ENCODE measurements at places on chromosomes 7 and 10.

DNA sequence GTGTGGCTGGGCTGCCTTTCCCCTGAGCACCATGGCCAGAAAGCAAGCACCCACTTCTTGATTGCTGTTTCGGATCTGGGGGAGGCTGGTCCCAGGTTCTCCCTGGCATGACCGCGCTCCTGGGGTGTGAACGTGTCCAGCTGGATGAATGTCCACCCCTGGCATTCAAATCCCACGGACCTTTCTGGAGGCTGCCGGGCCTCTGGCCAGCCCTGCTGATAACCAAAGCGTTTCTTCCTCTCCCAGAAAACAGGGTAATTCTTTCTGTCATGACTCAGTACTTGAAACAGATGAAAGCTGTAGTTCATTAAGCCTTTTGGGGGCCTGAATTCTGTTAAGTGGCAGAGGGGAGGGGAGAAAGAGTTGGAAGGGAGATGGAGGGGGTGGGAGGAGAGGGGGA lies 73.1 kb upstream of the SAMD8 start:
- H3K27ac ChIP-seq: peak overlapping the region; percentile 53
- no peaks in the 10 kb centered on the region for H3K36me3 ChIP-seq
- peak; percentile 70 for DNase-seq
- no peaks in the 10 kb centered on the region for H3K27me3 ChIP-seq
- no peak overlapping the region for H3K4me3 ChIP-seq

DNA sequence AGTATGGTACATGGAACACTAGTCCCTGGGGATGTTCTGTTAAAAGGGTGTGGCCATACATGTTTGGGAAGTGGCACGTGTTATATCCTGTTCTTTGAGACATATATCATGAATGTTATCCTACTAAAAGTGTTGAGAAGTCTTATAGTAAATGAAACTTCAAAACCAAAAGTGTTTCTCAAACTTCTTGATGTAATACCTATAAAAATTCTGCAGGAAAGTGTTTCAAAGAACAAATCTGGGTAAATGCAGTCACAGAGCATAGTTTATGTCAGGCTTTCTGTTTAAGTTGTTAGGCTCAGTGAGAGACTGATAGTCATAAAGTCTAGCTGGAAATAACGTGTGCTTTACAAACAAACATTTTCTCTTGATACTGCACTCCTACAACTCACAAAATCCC lies 273.7 kb downstream of the KIF20B start:
- no peaks in the 10 kb centered on the region for H3K36me3 ChIP-seq
- DNase-seq: no peak
- H3K27me3 ChIP-seq: no peaks in the 10 kb centered on the region

DNA sequence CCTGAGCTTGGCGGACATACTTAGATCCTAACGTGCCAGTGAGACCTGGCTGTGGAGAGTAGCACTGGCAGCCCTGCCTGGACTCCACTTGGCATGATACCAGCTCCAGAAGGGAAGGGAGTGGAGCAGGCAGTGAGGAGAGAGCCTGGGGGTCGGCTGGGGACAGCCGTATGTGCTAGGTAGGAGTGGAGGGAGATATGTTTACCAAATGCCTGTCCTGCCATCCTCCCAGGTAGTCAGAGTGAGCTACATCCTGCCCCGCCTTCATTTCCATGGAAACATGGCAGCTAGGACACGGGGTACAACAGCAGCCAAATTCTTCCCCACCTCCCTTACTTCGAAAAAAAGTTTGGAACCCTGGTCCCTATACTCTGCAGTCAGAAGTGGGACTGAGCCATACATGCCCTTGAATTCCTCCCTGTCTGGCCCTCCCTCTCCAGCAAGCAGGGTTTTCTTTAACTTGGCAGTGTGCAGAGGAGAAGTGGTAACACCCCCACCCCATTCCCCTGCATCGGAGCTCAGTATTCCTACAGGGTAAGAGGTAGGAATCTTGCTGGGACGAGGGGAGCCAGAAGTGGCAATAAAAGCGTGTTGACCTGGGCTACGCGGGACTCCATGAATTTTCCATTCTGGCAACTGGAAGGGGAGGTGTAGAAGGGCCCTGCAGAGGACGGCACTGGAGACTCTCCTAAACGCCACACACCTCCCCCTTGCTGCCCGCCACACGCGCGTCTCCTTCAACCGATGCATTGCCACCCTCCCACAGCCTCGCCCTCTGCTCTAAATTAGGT lies 20.0 kb upstream of the SMO start:
- H3K27me3 ChIP-seq: no peaks in the 10 kb centered on the region
- peak overlapping the region; percentile 67 for H3K4me3 ChIP-seq
- no peak for DNase-seq
- H3K4me1 ChIP-seq: peaks cover 15% of the 10 kb centered on the region

- H3K27ac ChIP-seq: peak overlapping the region; percentile 76
- no peaks in the 10 kb centered on the region for H3K27me3 ChIP-seq
- no peaks in the 10 kb centered on the region for H3K36me3 ChIP-seq
- H3K4me1 ChIP-seq: peaks cover 39% of the 10 kb centered on the region
Observed at GRCh38 chr10:78776756-78777155, 292.0 kb upstream of the ZMIZ1 start.

- H3K4me1 ChIP-seq: no peaks in the 10 kb centered on the region
- no peaks in the 10 kb centered on the region for H3K27me3 ChIP-seq
- no peaks in the 10 kb centered on the region for H3K36me3 ChIP-seq
- no peak overlapping the region for H3K27ac ChIP-seq
- H3K4me3 ChIP-seq: no peak overlapping the region
Observed at GRCh38 chr7:48932126-48932910, 8.0 kb downstream of the CDC14C start.

GRCh38 chr10:130956251-130956650 lies 355.3 kb downstream of the TCERG1L start:
- no peaks in the 10 kb centered on the region for H3K36me3 ChIP-seq
- H3K27ac ChIP-seq: no peak overlapping the region
- H3K4me1 ChIP-seq: no peaks in the 10 kb centered on the region
- no peak overlapping the region for H3K4me3 ChIP-seq
- no peaks in the 10 kb centered on the region for H3K27me3 ChIP-seq

DNA sequence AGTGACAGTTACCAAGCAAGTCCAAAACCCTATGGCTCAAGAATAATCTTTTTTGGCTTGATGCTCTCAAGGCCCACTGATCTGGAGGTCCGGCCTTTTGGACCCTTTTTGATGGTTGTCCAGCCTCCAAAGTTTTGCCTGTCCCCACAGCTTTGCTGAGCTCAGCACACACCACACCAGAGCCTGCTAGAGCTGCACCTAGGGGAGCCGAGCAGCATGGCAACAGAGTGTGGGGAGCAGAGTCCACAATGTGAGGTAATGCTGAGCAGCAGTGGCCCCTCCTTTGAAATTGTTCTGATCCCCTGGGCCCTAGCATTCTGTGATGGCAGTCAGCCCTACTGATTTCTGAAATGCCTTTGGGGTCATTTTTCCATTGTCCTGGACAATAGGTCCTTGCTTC lies 9.3 kb downstream of the GIMAP7 start:
- peaks cover 24% of the 10 kb centered on the region for H3K36me3 ChIP-seq
- no peak overlapping the region for H3K4me3 ChIP-seq
- no peak overlapping the region for H3K27ac ChIP-seq
- no peaks in the 10 kb centered on the region for H3K4me1 ChIP-seq
- H3K27me3 ChIP-seq: no peaks in the 10 kb centered on the region
- DNase-seq: no peak

DNA sequence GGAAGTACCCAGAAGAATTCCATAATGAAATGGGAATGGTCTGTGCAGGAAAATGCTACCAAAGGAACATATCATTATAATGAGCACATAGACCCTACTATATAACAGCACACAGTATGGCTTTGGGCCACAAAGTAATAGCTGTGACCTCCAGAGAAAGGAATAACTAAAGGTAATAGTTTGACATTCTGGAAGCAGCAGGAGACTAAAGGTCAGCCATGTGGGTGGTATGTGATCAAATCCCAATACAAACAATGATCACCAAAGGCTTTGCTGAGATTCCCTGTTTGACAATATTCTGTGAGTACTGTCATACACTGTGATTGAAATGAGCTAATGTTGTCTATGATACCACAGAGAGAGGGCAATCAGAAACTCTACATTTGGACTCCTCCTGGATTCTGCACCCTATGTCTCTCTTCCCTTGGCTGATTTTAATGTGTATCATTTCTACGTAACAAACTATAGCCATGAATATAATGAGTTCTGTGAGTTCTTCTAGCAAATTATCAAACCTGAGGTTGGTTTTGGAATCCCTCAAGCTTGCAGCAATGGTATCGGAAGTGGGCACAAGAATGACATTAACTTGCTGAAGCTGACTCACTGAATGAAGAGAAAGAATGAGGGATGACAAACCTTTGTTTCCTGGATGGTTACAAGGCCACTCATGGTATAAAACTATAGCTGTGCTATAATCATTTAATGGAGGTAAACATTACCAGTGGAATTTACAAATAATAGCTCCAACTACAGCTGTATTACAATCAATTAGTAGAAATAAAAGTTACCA lies 99.6 kb downstream of the JMJD1C start:
- no peaks in the 10 kb centered on the region for H3K27me3 ChIP-seq
- no peak overlapping the region for H3K4me3 ChIP-seq
- peaks cover 7% of the 10 kb centered on the region for H3K4me1 ChIP-seq
- no peak for DNase-seq
- H3K36me3 ChIP-seq: no peaks in the 10 kb centered on the region

- H3K4me1 ChIP-seq: peaks cover 49% of the 10 kb centered on the region
- H3K36me3 ChIP-seq: no peaks in the 10 kb centered on the region
- no peak overlapping the region for H3K4me3 ChIP-seq
- H3K27ac ChIP-seq: no peak overlapping the region
- no peak for DNase-seq
Observed at GRCh38 chr10:113069595-113069994, 119.5 kb downstream of the TCF7L2 start.

- DNase-seq: no peak
- H3K4me3 ChIP-seq: no peak overlapping the region
- H3K36me3 ChIP-seq: no peaks in the 10 kb centered on the region
- H3K4me1 ChIP-seq: peaks cover 6% of the 10 kb centered on the region
Observed at GRCh38 chr7:90817151-90817550, 221.0 kb downstream of the CDK14 start.

DNA sequence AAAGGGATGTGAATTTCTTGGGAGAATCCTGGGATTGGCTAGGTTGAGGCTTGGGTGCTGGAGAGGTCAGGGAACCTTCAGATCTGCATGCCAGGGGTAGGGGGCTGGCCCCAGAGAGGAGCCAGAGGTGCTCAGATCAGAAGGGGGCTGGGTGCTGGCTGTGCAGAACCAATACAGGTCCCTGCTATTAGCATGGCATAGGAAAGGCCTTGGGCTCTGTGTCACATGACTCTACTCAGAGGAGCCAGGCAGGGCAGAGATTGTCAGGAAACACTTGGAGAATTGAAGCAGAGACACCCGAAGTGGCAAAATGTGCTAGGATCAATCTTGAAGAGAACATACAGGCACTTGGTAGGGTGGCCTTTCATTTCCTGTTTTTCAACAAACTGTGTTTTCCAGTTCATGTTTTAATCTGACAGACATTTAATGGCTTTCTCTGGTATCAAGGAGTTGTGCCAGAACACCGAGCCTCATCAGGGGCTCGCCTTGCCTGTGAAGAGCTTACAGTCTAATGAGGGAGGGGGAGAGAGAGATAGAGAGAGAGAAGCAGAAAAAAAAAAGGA lies 498.9 kb downstream of the RPS24 start:
- no peaks in the 10 kb centered on the region for H3K4me1 ChIP-seq
- DNase-seq: no peak
- no peaks in the 10 kb centered on the region for H3K27me3 ChIP-seq
- H3K27ac ChIP-seq: no peak overlapping the region

DNA sequence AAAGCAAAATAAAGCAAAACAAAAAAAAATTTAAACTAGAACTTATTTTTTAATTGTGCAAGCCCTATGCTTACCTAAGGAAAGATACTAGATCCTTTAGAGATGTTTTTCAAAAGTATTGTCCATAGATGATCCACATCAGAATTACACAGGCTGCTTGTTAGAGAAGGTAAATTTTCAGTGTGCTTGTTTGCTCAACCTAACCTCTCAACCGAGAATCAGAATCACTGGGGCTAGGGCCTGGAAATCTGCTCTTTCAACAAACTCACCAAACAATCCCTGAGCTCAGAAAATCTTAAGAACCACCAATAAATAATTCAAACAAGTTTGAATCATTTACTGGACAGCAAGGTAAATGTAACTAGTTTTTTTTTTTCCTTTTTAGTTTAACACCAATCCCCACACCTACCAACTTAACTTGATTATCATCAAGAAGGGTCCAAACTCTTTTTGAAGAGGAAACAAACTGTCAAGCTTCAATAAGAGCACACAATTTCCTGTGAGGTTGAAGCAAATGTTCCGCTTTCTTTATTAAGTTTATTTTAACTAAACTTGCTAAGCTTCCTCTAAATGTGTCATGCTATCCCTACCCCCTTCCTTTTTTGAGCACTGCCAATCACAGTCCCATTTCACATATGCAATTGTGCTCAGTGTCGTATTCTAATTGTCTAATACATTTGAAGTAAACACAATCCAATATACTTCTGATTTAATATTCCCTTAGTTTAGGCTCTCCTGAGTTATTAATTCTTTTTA lies 7.4 kb upstream of the TSPAN33 start:
- no peak overlapping the region for H3K4me3 ChIP-seq
- no peak for DNase-seq
- H3K36me3 ChIP-seq: no peaks in the 10 kb centered on the region
- no peaks in the 10 kb centered on the region for H3K27me3 ChIP-seq
- no peak overlapping the region for H3K27ac ChIP-seq
- H3K4me1 ChIP-seq: no peaks in the 10 kb centered on the region

DNA sequence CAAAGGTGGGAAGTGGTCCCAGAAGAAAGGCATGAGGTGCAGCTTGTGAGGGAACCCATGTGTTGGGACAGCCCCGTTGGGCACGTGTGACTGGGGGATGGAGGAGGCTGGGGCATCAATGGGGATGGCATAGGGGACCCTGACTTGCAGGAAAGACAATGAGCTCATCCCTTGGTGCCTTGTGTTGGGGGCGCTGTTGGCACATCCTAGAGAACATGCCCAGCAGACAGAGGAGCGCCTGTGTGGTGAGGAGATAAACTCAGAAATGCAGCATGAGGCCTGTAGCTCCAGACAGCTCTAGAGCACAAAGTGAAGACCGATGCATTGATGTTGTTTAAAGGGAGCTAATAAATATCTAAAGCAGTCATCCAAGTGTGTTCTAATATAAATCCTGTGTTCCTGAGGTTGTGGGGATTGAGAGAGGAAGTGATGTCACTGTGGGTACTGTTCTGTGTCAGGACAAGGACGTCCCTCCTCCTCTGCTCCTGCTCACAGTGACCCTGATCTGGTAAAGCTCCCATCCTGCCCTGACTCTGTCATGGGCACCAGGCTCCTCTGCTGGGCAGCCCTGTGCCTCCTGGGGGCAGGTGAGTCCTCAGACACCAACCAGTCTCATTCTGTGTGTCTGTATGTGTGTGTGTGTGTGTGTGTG lies 126.1 kb upstream of the PRSS58 start:
- H3K4me3 ChIP-seq: no peak overlapping the region
- no peak for DNase-seq
- H3K36me3 ChIP-seq: no peaks in the 10 kb centered on the region
- H3K27me3 ChIP-seq: no peaks in the 10 kb centered on the region

GRCh38 chr7:104993217-104993862 lies 20.7 kb upstream of the KMT2E start:
- H3K27ac ChIP-seq: no peak overlapping the region
- no peaks in the 10 kb centered on the region for H3K27me3 ChIP-seq
- no peak overlapping the region for H3K4me3 ChIP-seq
- DNase-seq: no peak

GRCh38 chr7:101308245-101309085 lies 13.1 kb downstream of the IFT22 start:
- H3K4me1 ChIP-seq: peaks cover 5% of the 10 kb centered on the region
- H3K36me3 ChIP-seq: no peaks in the 10 kb centered on the region
- H3K27me3 ChIP-seq: peaks cover 64% of the 10 kb centered on the region
- H3K4me3 ChIP-seq: peak overlapping the region; percentile 33
- no peak for DNase-seq
- no peak overlapping the region for H3K27ac ChIP-seq
